ENCODE measurements at places on chromosomes 12 and 14. TPM values are rescaled to one million over a fixed set of nuclear protein-coding genes. Genes with fewer than 3 reads are reported as not detected.
A peak's percentile ranks its signal among the peaks of the same experiment; 100 is the strongest.

DNA sequence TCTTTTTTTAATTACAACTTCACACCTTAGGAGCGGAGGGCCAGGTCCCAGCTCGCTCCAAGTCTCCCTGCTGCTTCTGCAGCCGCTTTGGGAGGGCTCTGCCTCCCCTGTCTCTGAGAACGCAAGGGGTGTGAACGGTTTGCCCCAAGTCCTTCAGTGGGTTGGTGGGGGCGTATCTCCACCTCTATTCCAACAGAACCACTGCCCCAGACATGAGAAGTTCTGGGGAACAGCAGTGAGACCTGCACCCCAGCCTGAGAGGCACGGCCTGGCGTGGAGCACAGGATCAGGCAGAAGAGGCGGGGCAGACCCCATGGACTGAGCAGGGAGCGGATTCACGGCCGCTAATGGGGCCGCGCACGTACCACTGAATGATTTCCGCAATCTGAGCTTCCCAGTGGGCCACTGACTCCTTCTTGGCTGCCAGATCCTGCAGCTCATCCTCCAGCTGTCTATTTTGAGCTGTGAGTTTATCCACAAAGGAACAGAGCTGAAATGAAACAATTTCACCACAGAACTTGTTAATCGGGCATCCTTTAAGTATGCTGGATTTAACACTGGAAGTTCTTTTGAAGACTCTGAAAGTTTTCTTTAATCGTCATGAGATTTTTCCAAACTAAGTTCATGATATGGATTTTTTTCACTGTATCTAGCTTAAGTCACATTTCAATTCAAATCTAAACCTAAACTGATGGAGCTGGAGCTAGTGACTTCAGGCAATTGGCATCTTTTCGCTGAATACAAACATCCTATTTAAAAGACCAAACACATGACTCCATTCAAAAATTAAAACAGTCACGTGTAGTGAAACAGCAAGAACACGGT is 44.4 kb downstream of the AMN start:
- DNase-seq, result no peak

DNA sequence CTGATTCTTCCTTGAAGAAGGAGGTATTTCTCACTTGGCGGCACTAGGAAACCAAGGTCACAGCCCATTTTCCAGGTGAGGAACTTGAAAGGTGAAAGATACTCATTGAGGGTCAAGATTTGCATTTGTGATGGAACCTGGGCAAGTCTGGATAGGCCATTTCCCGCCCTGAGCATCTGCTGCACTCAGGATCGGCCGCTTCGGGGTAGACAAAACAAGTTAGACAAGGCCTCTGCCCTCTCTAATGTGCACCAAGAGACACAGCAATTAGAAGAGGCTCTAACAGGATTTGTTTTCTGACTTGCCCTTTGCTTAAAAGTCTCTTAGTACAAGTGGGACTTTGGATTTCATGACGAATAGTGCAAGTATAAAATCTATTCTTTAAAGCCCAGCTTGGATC is 167.2 kb downstream of the KTN1 start:
- no peak for DNase-seq

DNA sequence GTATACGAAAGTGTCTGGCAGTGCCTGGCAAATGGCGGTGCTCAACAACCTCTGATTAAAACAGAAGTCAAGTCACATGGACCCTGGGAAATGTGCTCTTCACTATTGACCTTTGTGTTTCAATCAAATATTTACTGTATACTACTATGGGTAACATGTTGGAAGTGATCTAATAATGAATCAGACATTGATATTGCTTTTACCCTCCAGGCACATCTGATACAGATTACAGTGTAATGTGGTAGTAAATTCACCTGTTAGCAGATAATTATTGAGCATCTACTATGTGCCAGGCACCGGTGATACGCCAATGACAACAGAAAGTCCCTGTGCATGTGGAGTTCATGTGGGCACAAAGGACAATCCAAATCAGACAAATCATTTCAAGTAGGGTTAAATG is 63.1 kb downstream of the STON2 start:
- no peak for DNase-seq

DNA sequence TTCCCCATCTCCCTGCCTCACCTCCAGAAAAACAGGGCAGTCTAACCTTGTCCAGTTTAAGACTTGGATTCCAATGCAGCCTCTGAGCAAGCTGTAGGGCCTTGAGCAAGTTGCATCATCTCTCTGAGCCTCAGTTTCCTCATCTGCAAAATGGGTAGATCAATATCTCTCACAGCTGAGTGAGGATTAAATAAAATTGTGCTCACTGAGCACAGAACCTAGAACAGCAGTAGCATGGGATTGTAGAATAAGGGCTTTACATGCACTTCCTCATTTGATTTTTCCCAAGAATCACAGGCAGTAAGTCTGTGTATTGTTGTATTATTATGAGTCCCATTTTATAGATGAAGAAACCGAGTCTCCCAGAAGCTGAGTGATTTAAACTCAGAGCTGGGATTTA is 2.0 kb downstream of the DTX1 start:
- DNase-seq, result no peak

GRCh38 chr14:31886156-31886835 is 190.8 kb upstream of the ARHGAP5 start:
- no peak for DNase-seq

- DNase-seq, result no peak
Observed at GRCh38 chr14:99192028-99192621, 79.9 kb downstream of the BCL11B start.

Gene PTCSC3
- polyA plus RNA-seq, result not detected

DNA sequence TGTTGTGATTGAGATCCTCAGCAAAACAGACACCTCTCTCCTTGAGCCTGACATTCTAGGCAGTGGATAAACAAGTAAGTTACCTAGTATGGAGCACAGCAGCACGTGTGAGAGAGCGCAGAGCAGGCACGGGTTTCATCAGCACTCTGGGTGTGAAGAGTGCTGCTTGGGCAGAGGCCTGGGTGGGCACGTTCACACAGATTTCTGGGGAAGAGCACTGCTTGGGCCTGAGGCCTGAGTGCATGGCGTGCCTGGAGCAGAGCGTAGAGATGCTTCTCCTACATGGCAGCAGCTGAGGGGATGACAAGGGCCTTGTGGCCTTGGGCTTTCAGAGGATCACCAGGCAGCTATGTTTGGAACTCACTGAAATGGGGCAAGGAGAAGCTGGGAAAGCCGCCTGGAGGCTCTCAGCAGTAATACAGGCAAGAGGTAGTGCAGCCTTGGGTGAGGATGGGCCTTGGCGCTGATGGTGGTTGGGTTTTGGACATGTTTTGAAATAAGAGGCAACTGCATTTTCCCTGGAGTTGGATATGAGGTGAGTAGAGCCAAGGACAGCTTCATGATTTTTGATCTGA is 17.6 kb downstream of the CKB start:
- DNase-seq, result no peak

Gene AICDA
- 0.08 TPM for polyA plus RNA-seq

GRCh38 chr12:11812241-11812585 is 162.7 kb downstream of the ETV6 start:
- DNase-seq, result no peak

Gene TBX3
- 11.4 TPM for polyA plus RNA-seq

GRCh38 chr12:118150625-118151024 is 14.7 kb downstream of the PEBP1 start:
- peak; percentile 50 for DNase-seq

DNA sequence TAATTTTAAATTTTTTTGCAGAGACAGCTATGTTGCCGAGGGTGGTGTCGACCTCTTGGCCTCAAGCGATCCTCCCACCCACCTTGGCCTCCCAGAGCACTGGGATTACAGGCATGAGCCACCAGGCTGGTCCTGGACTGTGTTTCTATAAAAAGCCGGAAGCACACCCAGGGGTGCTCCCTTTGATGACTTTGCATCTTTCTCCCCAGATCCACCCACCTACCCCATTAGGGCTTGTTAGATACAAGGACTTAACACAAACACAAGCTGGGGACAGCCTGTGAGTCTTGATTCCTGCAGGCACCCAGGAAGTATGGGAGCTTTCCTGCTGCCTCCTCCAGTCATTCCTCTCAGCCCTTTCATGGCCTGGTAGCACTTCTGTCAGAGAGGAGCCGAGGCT is 67.0 kb downstream of the MAP1LC3B2 start:
- DNase-seq, result no peak

Gene CAPZA3
- not detected for polyA plus RNA-seq

- no peak for DNase-seq
Observed at GRCh38 chr12:59036347-59036746, 116.0 kb upstream of the LRIG3 start.

Gene SLC6A15
- polyA plus RNA-seq, result not detected

DNA sequence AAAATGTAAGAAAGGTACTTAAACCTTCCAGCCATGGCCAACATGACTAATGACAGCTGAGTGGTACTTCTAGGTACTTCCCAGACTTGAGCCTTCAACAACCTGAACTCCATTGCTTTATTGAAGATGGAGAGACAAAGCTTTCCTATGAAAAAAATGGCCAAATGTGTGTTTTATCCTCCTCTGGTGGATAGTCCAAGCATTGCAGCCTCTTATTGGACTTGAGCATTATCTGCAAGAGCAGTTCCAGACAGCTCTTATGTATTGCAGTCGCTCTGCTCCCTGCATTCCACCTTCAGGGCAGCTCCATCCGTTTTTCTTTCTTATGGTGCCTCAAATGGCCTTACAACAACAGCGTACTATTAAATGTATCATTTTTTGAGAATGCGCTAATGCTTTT is 588.2 kb downstream of the NRXN3 start:
- no peak for DNase-seq

DNA sequence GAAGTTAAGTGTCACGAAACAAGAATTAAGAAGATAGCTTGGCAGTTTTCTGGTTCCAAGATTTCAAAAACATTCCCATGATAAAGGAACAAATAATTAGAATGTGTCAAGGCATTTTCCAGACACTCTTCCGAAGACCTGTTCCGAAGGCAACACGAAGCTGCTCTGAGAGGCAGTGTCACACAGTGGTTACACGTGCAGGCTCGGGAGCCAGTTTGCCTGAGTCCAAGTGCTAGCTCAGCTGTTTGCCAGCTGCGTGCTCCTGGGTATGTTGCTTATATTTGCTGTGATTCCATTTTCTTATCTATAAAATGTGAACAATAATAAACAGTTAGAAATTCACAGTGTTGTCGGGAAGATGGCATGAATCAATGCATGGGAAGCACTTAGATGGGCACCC is 217.9 kb upstream of the GRIP1 start:
- DNase-seq, result no peak

GRCh38 chr12:6701078-6701768 is 608 bp upstream of the PIANP start:
- DNase-seq, result no peak

Gene ADCY4
- 40.4 TPM for polyA plus RNA-seq

Gene ZNF219
- 50.0 TPM for polyA plus RNA-seq

DNA sequence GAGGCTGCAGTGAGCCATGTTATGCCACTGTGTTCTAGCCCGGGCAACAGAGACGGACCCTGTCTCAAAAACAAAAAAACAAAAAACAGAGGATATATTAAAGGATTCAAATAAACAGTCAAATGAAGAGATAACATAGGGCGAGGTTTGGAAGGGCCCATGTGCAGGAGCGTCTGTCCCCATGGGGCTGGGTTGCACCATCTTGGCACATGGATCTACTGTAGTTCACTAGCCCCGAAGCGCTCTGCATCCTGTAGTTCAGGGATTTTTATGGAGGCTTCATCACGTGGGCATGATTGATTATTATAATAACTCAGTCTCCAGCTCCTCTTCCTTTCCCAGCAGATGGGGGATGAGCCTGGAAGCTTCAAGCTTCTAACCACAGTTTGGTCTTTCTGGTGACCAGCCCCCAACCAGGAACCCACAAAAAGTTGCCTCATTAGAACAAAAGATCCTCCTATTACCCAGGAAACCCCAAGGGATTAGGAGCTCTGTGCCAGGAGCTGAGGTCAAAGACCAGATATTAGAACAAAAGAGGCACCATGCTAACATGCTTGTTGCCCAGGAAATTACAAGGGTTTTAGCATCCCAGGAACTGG is 59.9 kb downstream of the HCAR2 start:
- no peak for DNase-seq

DNA sequence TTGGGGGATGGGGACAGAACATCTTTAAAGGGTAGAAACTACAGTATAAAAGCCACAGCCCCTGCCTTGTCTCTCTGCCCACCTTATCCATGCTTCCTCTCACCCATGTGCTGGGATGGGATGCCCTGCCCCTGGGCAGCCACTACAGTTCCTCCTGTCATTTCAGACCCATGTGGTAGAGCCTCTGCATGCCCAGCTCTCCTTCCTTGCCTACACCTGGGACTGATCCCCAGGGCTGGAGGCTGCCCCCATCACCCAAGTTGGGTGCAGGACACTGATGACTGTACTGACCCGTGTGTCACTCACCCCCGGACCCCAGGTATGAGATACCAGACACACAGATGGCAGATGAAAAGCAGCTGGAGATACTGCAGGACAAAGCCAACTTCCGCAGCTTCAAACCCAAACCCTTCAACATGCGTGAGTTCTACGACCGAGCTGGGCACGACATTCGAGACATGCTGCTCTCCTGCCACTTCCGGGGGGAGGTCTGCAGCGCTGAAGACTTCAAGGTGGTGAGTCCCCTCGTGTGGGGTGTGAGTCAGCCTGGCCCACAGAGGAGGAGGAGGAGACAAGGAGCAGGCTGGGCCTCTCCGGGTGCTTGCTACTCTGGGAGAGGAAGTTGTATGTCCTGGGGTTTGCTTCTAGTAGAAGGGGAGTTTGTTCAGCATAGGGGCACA is 2.2 kb downstream of the ASIC1 start:
- no peak for DNase-seq

- no peak for DNase-seq
Observed at GRCh38 chr12:121634836-121635235, 8.5 kb downstream of the ORAI1 start.

DNA sequence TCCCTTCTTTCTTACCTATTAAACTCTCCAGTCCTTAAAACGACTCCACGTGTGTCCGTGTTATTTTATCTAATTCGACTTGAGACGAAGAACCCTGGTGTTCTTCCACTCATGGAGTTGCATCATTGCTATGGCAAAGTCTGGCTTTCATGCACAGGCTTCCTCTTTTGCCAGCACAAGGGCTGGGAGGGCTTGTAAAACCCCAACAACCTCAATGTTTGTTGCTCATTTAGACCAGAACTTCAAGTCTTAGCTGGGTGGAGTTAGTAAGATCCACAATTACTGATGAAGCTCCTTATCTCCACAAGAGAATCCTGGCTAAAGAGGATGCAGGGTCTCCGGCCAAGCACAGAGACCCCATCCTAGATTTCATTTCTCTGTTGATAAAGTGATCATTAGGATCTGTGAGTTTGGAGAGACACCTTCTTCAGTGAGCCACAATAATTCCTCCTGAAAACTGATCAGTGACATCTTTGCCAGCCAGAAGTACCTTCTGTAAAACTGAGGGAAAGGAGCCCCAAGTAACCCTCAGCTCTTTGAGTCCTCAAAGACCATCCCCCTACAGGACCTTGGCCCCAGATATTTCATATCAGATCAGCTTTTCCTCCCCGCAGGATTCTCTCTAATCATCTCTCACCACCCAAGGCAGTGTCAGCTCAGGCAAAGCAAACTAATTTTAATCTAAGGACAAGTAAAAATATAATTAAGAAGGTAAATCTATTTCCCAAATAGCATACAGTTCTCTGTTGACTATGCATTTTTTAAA is 514.6 kb downstream of the FUT8 start:
- no peak for DNase-seq

DNA sequence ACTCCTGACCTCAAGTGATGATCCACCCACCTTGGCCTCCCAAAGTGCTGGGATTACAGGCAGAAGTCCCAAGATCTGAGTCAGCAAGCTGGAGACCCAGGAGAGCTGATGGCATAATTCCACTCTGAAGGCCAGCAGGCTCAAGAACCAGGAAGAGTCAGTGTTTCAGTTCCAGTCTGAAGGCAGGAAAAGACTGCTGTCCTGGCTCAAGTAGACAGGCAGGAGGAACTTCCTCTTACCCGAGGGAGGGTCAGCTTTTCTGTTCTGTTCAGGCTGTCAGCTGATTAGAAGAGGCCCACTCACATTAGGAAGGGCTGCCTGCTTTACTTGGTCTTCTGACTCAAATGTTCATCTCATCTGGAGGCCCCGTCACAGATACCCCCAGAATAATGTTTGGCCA is 206.0 kb upstream of the MYL2 start:
- peak; percentile 15 for DNase-seq
